Activated T-helper 1 cell treated with Interleukin-2 at 50 U/mL for 16 hours (primary cell): ENCODE measurements at places on chromosomes 11 and 22.

GRCh38 chr11:70399681-70400112, 1.4 kb downstream of the CTTN start:
- no peak for DNase-seq

- DNase-seq: no peak
Observed at GRCh38 chr11:118522571-118523072, 4.7 kb upstream of the TTC36 start.

DNA sequence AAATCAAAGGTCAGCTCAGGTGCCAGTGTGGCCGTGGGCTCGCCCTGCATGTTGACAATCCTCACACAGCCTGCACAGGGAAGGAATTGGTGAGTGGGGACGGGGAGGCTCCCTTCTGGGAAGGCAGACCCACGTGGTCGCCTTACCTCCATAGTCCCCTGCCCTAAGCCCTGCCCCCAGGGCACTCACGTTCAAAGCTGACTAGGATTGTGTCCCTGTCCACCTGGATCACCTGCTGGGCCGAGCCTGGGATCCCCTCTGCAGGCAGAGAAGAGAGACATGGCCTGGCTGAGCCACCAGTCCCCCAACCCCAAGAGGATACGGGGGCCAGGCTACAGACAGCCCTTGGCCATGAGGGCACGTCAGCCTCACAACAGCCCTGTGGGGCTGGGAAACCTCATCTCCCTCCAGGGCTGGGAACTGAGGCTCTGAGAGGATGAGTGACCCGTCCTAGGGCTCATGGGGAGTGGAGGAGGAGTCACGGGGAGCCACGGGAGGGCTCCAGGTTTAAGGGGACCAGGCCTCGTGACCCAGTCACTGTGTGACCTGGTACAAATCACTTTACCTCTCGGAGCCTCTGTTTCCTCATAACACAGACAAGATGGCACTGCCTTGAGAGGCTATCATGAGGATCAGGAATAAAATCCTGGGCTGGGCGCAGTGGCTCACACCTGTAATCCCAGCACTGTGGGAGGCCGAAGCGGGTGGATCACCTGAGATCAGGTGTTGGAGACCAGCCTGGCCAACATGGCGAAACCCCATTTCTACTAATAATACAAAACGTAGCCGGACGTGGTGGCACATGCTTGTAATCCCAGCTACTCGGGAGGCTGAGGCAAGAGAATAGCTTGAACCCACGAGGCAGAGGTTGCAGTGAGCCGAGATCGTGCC, 12.1 kb upstream of the SF1 start:
- no peak for DNase-seq

- no peak for DNase-seq
Observed at GRCh38 chr11:82906236-82906635, 4.7 kb downstream of the DDIAS start.

DNA sequence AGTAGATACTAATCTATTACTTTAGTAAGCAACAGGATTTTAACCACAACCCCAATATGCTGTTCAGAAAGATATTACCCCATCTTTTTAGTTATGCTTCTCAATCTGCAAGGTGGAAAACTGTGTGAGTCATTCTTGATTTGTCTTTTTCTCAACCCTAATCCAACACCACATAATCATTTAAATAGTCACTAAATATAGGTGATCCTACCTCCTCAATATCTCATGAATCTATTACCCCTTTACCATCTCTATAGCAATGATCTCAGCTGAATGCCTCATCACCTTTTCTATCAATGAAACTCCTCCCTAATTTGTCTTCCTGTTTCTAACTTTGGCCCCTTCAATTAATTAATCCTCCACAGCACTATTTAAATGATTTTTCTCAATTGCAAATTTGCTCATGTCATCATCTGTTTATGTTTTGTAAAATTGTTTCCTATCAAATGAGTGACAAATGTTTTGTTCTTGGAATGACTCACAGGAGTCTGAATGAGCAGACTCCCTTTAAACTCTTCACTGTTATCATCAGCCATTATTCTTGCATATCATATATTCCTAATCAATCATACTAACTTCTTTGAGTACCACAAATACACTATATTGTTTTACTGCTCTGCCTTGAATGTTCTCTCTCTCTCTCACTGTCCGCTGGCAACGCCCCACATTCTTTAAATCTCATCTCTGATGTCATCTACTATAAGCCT, 26.1 kb downstream of the SNX19 start:
- no peak for DNase-seq

GRCh38 chr11:93013646-93014045, 44.2 kb downstream of the MTNR1B start:
- no peak for DNase-seq

GRCh38 chr11:26442131-26442530, 110.2 kb downstream of the ANO3 start:
- DNase-seq: no peak

GRCh38 chr11:35305670-35306382, 113.5 kb downstream of the SLC1A2 start:
- peak; percentile 3 for DNase-seq

- DNase-seq: no peak
Observed at GRCh38 chr11:102458548-102458947, 6.0 kb upstream of the TMEM123 start.

DNA sequence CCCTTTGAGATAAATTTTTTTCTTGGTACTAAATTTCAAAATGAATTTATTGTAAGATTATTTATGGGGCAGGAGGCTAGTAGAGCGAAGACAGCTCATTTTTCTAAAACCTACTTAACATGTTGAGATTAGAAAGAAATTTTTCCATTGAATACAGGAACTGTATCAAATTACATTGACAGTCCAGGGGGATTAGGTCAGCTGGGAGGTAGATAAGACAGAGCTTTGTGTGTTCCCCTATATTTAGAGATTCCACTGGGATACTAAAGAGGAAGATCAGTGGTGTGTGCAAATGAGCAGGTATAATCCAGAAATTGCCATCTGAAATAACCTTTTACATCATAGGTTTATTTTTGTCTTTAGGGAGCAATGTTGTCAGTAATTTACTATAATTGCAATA, 32.1 kb downstream of the ENDOD1 start:
- no peak for DNase-seq
